ENCODE measurements at places on chromosomes 1 and 21.

DNA sequence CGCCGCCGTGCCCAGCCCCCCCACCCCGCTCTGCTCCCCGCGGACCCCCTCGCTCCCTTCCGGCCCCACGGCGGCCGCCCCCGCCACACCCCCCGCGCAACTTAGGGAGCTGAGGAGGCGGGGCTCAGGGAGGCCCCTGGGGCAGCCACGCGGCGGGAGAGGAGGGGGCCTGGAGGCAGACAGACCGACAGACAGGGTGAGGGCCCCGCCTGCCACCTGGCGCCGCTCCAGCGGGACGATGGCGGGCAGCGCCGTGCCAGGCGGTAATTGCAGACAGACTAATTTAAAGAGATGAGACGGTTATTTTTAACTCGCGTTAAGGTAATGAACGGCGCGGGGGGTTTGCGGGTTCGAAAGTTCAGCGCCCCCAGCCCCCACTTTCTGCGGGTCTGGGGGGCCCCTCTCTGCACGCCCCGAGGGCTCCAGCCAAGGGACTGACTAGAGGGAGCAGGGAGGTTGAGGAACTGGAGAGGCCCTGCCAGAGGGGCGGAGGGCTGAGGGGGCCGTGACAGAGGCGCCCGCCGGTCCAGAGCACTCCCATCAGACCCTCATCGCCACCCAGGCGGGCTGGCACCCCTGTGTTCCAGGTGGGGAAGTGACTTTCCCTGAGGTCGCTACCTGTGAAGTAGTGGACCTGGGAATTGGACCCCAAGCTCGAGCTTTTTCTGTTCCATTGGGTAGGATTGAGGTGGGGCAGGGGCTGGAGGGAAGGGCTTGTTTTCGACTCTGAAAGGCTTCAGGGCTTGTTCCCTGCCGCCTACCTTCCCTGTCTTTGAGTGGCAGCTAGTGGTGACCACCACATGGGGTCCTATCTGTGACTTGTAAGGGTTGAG lies 5.4 kb downstream of the FOXO6 start:
- no peak for DNase-seq

- no peak for DNase-seq
Measured at GRCh38 chr1:40825435-40825788, 36.8 kb downstream of the CITED4 start.

- DNase-seq: peak; percentile 34
Measured at GRCh38 chr1:16204634-16205333, 7.7 kb downstream of the ARHGEF19 start.

DNA sequence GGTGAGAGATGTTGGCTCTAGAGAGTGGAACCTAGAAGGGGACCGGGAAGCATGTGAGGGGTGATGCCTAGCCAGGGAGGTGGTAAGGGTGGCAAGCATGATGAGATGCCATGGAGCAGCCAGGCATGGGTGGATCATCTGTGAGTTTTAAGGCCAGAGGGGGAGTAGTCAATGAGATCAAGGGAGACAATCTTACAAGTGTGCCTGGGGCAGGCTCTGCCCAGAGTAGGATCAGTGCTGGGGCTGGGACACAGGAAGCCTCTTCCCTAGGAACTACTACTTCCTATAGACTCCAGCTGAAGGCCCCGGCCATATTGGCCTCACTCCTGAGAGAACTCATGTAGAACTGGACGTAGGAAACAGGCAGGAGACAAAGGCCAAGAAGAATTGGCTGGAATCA lies 192.4 kb upstream of the CSF3R start:
- DNase-seq: no peak

DNA sequence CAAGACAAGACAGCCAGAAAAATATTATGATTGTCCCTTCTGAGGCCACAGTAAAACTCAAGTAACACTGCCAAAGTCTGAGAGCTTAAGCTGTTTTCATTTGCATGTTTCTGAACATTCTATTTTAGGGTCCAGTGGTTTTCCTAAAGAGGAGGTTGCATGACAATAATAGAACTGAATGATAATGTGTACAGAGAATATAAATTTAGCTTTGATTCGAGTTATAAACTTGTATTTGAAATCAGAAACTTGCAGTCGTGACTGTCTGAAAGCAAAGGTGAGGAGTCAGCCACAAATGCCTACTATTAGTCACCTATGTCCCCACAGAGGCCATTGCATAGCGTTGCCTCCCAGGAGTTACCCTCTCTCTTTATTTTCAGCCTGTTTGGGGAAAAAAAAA lies 363.1 kb upstream of the ADGRL2 start:
- no peak for DNase-seq

DNA sequence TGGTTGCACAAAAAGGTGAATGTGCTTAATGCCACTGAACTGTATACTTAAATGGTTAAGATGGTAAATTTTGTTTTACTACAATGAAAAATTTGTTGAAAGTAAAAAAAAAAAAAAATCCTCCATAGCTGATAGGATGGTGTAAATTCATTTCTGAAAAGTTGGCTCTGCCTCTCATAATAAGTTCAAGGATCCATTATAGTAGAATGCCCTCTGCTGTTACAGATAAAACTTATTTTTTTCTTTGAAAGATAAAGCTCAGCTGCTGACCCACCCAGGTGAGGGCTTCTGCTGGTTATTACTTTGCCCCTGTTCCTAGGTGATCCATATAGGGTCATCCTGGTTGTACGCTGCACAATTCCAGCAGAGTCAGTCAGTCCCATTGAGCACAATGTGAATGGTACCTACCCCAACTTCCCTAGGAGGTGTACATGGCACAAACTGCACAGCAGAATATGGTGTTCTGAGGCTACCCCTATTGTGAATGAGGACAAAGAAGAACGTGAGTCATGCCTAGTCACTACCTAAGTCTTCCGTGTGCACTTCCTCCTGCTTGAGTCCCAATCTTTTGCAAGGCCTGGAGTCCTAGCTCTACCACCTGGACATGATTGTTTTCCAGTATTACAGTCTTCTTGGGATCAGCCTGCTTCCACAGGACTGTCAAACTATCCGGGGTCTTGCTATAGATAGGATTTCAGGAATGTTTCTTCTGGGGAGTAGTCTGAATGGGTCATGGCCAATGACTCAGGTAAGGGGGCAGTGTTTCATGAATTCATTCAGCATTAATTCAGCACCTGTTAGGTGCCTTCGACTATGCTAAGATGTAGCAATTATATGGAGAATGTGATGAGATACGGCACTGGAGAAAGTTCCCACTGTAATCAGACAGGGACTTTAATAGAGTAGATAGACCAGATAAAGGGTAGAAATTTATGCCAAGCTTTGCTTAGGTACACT lies 20.8 kb upstream of the CD5L start:
- no peak for DNase-seq

DNA sequence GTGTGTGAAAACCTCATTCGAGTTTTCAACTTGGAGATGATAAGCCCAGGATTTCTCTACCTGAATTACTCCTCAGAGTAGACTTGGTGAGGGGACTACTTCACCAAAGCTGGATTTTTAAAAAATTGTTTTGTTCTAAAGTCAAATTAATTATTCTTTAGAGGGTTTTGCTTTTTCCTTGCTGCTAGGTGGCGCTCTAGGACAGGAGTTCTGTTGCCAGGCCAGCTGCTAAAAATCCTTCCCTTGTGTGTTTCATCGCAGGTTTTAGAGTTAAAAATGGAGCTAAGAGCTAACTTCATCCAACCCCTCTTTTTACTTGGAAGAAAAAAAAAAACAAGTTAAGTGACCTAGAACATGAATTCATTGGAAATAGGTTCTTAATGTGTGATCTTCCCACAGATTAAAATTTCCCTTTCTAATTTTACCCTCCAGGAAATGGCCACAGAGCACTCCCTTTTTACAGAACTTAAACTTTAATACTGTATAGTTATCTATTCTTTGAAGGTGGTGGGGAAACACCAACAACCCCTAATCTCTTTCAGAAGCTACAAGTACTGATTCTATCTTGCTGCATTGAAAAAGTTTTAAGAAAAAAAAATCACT lies 36.7 kb upstream of the FAM163A start:
- peak; percentile 59 for DNase-seq

- DNase-seq: no peak
Measured at GRCh38 chr1:159974350-159974965, 20.4 kb upstream of the SLAMF9 start.

- DNase-seq: peak; percentile 84
Measured at GRCh38 chr1:117366177-117367045, 838 bp upstream of the MAN1A2 start.

GRCh38 chr1:165207853-165208515 lies 148.5 kb downstream of the LMX1A start:
- no peak for DNase-seq

GRCh38 chr1:23214640-23215039 lies 2.7 kb downstream of the HTR1D start:
- no peak for DNase-seq

- no peak for DNase-seq
Measured at GRCh38 chr1:225713281-225713680, 60.4 kb upstream of the ENAH start.

DNA sequence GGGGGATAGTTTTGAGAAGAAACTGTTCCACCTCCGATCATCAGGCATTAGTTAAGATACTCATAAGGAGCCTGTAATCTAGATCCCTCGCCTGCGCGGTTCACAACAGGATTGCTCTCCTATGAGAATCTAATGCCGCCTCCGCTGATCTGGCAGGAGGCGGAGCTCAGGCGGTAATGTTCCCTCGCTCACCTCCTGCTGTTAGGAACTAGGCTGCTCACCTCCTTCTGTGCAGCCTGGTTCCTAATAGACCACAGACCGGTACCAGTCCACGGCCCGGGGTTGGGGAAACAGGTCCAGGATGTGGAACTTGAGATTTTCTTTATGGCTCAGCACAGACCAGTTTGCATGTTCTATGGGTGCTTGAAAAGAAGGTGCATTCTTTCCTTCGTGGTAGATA lies 27.2 kb upstream of the FAM3B start:
- DNase-seq: no peak

DNA sequence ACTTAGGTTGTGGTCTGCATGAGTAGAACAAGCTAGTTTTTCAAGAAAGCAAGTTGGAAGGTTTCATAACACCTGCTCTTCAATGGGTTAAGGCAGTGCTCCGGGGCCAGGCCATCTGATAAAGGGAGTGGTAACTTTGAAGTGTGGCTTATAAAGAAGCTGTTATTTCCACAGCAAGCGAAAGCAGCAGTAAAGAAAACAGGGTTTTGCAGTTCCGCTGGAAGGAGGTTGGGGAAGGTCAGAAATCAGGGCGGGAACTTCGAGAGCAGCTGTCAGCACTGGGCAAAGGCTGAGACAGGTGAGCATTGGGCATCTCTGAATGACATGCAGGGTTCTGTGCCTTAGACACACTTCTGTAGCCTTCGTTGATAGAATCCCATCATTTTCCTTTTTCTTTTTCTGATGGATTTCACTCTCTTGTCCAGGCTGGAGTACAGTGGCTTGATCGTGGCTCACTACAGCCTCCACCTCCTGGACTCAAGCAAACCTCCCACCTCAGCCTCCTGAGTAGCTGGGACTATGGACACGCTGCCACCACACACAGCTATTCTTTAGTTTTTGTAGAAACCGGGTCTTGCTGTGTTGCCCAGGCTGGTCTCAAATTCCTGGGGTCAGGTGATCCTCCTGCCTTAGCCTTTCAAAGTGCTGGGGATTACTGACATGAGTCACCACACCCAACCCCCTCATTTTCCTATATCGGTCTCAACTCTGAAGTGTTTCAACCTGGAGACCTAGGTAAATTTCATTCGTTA lies 20.5 kb downstream of the TMEM51 start:
- DNase-seq: no peak

DNA sequence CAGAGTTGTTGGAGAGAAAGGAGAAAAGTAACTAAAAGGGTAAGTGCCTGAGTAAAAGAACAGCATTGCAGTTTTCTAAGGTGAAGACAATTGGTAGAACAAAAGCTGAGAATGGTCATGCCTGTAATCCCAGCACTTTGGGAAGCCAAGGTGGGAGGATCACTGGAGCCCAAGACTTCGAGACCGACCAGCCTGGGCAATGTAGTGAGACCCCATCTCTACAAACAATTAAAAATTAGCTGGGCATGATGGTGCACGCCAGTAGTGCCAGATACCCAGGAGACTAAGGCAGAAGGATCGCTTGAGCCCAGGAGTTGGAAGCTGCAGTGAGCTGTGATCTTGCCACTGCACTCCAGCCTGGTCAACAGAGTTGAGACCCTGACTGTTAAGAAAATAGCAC lies 15.2 kb upstream of the PGD start:
- no peak for DNase-seq

DNA sequence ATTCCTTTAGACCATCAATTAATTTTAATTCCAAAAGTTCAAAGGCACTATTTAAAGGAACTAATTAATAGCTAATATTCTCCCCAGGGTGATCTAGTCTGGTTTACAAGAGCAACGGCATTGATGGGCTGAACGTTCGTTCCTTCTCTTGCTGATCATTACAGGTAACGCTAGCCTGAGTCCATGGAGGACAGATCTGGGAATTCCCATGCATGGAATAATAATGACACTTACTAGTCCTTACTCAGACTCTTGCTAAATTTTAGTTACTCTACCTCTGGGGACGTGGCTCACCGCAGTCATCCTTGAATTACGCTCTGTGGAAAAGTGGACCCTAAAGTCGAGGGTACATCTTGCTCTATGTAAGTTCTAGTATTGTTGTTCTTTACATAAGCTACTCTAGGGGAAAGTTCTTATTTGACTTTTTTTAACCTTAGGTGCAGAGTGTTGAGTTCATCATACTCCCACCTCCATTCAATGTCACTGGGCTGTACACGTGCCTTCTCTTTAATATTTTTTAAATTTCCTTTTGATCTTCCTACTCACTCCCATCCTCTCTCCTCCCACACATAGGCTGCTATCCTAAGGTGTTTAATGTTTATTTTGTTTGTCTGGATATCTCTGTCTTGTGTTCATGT lies 133.9 kb downstream of the ZNF281 start:
- no peak for DNase-seq

DNA sequence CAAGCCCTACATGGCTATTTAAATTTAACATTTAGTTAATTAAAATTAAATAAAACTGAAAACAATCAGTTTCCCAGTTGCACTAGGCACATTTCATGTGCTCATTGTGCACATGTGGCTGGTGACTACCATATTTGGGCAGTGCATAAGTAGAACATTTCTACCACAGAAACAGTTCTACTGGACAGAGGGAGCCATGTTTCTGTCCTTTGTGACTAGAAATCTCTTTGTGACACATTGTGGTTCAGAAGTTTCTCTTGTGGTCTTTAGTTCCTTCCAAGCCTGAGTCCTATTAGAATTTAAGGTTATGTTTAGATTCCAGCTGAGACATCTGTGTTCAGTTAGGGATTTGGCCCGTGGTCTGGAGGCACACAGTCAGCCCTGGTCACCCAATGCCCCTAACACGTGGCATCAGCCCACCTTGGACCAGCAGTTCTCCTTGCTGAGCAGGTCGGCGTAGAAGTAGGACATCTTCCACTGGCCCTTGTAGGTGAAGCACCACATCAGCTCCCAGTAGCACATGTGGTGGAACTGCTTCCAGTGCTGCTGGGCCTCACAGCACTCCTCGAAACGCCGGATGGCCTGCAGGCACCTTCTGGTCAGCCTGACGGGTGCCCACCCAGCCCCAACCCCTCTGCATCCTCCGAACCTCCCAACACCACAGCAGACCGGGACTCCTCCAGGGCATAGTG lies 29.1 kb downstream of the TTC39A start:
- no peak for DNase-seq

- peak; percentile 38 for DNase-seq
Measured at GRCh38 chr1:85027242-85027983, 20.9 kb downstream of the MCOLN3 start.
